ENCODE measurements at places on chromosomes 7 and 10.

GRCh38 chr7:104914421-104914820 is 99.6 kb upstream of the KMT2E start:
- no peak for DNase-seq

GRCh38 chr7:6438427-6438826 is 9.3 kb downstream of the DAGLB start:
- no peak for DNase-seq

DNA sequence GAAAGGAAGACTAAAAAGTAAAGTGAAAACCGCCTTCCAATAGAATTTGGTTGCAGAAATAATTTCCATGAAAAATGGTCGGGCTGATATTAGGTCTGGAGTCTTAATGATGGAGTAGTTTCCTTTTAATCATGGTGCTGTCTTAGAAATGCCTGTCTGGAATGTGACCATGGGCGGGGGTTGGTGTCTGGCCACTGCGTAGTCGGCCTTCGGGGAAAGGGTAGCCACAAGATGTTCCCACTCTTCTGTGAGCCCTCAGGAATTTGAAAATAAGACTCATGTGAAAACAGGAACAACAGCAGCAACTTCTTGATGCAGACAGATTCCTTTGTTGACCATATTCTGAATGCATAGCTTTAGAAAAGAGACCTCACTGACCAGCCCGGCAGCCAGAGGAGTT is 176.8 kb downstream of the KIAA1217 start:
- no peak for DNase-seq

- peak; percentile 17 for DNase-seq
Observed at GRCh38 chr10:10589540-10590303, 427.9 kb upstream of the CELF2 start.

Data from HS-27A (cell line).